ENCODE measurements at places on chromosomes 1 and 21.

GRCh38 chr1:245085508-245086095 is 69.2 kb upstream of the KIF26B start:
- no peak for DNase-seq
- H3K36me3 ChIP-seq = peaks cover 30% of the 10 kb centered on the region
- H3K4me3 ChIP-seq = no peak overlapping the region
- no peaks in the 10 kb centered on the region for H3K27me3 ChIP-seq

GRCh38 chr1:237032029-237032428 is 10.0 kb upstream of the RYR2 start:
- DNase-seq = no peak
- H3K4me3 ChIP-seq = no peak overlapping the region
- no peaks in the 10 kb centered on the region for H3K27me3 ChIP-seq

- H3K27me3 ChIP-seq = peaks cover 14% of the 10 kb centered on the region
- no peak overlapping the region for H3K27ac ChIP-seq
- no peaks in the 10 kb centered on the region for H3K4me1 ChIP-seq
These were observed 6.6 kb downstream of the TNFRSF8 start for GRCh38 chr1:12069623-12070244.

GRCh38 chr1:212519131-212519530 is 86.4 kb downstream of the NENF start:
- DNase-seq = no peak
- peaks cover 15% of the 10 kb centered on the region for H3K27me3 ChIP-seq
- no peak overlapping the region for H3K4me3 ChIP-seq

GRCh38 chr1:84644472-84644871 is 45.8 kb downstream of the SSX2IP start:
- H3K4me1 ChIP-seq = no peaks in the 10 kb centered on the region
- no peak for DNase-seq
- no peaks in the 10 kb centered on the region for H3K27me3 ChIP-seq
- H3K36me3 ChIP-seq = peaks cover 6% of the 10 kb centered on the region
- no peak overlapping the region for H3K27ac ChIP-seq

DNA sequence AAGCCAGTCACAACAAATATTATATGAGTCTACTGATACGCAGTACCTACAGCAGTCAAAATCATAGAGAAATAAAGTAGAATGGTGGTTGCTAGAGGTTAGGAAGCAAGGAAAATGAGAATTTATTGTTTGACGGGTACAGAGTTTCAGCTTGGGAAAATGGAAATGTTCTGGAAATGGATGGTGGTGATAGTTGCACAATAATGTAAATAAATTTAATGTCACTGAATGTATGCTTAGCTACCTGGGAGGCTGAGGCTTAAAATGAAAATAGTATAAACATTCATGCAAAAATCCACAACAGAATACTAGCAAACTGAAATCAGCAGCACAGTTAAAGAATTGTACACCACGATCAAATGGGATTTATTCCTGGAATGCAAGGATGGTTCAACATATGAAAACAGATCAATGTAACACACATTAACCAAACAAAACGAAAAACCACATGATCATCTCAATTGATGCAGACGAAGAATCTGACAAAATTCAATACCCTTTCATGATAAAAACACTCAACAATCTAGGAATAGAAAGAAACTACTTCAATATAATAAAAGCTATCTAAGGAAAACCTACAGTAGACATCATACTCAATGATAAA is 10.7 kb downstream of the TUT4 start:
- peaks cover 6% of the 10 kb centered on the region for H3K4me1 ChIP-seq
- no peaks in the 10 kb centered on the region for H3K27me3 ChIP-seq

DNA sequence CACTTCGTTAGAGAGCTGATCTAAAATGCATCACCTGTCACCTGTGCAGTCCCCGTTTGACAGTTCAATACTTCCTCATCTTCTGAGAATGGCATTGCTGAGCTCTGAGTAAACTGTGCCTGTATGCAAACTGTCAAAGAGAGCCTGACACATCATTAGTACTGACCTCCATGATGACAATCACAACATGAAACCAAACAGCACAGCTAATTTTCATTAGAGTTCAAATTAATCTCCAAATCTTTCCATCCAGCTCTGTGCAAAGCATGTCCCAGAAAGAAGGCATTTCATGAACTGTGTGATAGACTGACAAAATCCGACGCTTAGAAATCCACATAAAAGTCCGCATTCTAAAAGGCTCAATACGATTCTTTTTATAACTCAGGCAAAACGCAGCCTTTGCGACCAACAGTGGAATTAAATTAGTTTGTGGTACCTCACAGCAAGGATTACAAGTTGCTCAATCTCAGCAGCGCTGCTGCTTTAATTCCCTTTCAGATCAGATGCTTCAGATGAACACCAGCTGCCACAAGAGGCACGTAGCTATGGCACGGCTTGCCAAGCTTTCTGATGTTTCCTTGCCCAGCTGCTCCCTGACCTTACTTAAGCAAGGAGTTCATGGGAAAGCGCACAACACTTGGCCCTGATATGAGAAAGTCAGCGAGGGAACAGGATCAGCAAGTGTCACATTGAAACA is 765.5 kb upstream of the PRMT6 start:
- H3K27me3 ChIP-seq = no peaks in the 10 kb centered on the region
- H3K36me3 ChIP-seq = no peaks in the 10 kb centered on the region
- DNase-seq = no peak
- no peak overlapping the region for H3K4me3 ChIP-seq

Measured in CD14-positive monocyte (primary cell).